SK-N-DZ (cell line): ENCODE measurements at places on chromosomes 4 and X.

DNA sequence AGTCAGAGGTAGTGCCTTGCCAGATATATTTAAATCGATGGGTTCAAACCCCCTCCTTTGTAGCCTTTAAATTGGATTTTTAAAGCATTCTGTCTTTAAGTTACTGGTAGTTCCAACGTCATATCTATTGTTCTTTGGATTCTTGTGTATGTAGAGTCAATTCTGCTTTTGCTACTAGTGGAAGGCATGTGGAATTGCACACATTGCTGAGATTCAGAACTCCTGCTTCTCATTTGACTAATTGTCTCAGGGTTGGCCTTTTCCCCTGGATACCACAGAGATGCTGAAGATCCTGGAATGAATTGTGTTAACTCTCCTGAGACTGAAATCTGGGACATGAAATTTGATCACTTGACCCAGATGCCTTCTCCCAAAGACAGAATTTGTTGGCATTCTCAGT, 328.3 kb upstream of the RPS6KA3 start:
- peak; percentile 25 for DNase-seq

DNA sequence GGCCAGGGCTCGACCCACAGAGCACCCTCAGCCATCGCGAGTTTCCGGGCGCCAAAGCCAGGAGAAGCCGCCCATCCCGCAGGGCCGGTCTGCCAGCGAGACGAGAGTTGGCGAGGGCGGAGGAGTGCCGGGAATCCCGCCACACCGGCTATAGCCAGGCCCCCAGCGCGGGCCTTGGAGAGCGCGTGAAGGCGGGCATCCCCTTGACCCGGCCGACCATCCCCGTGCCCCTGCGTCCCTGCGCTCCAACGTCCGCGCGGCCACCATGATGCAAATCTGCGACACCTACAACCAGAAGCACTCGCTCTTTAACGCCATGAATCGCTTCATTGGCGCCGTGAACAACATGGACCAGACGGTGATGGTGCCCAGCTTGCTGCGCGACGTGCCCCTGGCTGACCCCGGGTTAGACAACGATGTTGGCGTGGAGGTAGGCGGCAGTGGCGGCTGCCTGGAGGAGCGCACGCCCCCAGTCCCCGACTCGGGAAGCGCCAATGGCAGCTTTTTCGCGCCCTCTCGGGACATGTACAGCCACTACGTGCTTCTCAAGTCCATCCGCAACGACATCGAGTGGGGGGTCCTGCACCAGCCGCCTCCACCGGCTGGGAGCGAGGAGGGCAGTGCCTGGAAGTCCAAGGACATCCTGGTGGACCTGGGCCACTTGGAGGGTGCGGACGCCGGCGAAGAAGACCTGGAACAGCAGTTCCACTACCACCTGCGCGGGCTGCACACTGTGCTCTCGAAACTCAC, 3.6 kb downstream of the MID1IP1 start:
- peak; percentile 22 for DNase-seq

DNA sequence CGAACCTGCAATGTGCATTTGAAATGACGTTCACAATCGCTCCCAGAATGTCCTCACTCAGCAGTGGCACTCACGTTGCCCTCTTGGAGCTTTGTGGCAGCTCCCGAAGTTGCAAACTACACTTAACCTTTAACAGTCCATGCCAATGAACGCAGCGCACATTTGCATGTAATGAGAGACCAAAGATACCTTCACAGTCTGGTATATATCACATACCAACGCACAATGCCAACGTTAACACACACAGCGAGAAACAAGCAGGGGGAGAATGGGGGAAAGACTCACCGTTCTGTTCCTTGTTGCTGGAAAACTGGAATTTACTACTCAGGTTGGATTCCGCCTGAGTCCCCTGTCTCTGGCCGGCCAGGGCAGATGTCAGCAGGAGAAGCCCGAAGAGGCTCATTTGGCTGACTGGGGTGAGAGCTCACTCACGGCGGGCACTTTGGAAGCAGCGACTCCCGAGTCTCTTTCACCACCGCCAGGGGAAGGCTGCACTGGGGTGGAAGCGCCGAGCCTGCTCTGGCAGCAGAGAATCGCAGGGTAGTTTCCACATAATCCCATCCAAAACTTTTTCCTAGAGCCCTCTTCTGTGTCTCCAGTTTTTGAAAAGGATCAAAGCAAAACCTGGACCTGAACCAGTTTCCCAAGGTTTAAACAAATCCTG, 966 bp downstream of the PDGFC start:
- DNase-seq = peak; percentile 30

DNA sequence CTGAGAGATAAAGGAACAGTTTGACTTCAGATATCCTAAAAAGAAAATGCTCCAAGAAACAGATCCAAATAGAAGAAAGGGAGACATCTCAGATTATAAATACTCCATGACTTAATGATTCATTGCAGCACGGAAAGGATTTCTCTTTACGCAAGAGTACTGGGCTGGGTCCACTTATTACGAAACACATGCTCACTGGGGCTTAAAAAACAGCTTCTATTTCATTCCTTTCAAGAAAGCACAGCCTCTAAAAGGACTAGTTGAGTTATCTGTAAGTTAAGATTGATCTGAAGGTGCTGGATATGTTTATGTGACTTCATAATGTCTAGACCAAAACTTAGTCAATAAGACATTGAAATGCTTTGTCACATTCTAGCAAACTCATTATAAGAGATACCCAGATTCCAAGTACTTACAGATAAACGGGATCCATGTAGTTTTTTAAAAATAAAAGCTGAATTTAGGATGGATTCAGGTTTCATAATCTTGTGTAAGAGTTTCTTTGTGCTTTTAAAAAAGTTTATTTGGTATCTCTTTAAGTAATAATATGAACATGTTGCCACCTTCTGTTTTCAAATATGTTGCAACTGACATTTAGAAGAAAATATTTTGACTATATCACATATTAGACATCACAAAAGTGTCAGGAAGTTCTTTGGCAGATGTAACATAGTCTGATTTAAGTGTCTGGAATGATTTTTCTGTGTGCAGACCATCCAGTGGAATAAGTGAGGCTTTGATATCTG, 109.5 kb upstream of the MYOZ2 start:
- no peak for DNase-seq

- DNase-seq = peak; percentile 35
Measured at GRCh38 chr4:103397541-103397940, 199.4 kb upstream of the CENPE start.

- DNase-seq = no peak
Measured at GRCh38 chr4:4952273-4952672, 67.0 kb downstream of the CYTL1 start.

DNA sequence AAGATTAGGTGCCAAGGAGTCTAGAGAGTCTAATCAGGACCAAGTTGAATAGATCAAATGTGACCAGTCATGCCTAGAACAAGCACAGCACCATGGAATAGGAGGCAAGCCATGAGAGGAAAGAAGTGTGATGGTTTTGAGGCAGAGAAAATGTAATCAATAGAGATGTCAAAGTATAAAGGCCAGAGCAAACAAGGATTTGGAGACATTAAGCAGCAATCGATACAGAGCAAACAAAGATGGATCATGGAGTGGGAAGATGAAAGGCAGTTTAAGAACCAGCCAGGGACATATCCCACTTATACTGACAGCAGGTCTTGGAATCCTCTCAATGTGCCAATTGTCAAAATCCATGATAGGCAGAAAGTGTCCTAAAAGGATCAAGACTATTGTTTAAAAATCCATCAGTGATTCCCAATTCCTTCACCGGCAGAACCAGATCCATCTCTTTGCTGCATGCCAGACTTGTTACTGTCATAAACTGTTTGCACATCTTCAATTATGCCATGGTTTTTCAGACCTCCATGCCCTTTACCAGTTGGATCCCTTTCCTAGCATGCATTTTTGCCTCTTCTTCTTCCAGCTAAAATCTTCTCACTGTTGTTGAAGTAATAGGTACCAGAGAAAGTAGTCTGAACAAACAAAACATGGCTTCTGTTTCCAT, 520.7 kb upstream of the ARX start:
- no peak for DNase-seq

GRCh38 chrX:140744085-140744484, 34.5 kb downstream of the LINC00632 start:
- no peak for DNase-seq

- DNase-seq = no peak
Measured at GRCh38 chr4:110032603-110033002, 119.9 kb downstream of the EGF start.

- DNase-seq = no peak
Measured at GRCh38 chrX:850471-850916, 219.9 kb downstream of the SHOX start.

DNA sequence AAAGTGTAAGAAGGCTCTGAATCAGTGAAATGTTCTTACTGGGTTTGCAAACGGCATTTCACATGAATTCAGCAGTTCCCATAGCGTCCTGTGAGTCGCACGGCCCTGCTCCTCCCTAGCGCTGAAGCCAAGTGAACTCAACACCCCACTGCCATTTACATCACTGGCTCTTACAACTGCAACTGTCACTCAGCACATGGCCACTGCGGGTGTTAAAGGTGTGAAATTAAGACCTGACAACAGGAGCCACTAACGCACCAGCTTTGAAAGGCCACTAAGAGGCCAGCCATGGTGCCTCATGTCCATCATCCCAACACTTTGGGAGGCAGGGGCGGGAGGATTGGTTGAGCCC, 31.7 kb downstream of the RNF212 start:
- no peak for DNase-seq

DNA sequence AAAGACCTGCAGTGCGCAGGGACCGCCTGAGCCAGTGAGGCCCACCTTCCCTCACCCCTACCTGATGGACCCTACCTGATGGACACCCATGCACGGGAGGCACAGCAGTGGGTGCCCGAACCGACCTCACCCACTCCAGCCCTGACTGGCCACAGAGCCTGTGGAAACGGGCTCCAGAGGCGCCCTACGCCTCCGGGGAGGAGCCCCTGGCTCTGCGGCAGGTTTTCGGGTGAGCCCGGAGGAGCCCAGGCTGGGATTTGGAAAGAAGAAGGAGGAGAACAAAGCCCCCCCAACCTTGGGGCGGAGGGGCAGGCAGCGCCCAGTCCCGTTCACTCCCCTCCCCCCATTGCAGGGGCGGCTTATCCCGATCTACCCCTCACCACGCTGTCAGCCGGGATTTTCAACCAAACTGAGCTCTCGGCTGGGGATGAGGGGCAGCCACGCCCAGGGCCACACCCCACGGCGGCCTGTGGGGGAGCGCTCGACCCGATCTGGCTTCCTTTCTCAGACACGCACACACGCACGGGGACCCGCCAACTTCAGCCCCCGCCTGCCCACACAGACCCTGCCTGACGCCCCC, 675 bp downstream of the L1CAM start:
- DNase-seq = no peak

DNA sequence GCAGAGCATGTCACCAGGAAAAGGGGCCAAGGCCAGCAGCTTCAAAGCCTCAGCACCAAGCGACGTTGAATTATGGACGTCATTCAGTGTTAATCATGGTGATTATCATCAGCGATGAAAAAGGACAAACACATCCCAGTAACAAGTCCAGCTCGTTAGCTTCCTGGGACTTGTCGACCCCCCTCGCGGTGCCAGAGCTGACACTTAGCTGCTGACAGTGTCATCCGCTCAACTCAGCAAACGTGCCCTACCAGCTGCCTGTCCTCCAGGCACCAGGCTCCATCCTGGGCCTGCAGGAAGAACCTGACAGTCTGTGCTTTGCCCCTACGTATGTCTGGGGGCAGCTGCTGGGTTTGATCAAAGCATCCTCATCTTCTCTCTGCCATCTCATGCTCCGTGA, 137.0 kb upstream of the PSAPL1 start:
- no peak for DNase-seq

DNA sequence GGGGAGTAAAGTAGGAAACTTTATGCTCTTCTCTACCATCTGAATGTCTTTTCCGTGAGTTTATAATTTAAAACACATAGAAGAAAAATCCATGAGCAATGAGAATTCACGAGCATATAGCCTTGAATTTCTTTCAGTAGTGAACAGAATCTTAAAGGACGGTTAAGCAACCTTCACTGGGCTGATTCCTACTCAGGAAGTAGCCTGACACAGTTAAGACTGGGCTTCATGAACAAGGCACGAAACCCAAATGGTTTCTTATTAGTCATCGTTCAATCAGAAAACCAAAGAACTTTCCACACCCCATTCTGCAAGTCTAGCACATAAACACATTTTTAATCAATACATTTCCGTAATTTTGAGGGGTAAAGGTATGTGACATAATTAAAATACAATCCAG, 95.8 kb downstream of the SH3KBP1 start:
- DNase-seq = no peak

DNA sequence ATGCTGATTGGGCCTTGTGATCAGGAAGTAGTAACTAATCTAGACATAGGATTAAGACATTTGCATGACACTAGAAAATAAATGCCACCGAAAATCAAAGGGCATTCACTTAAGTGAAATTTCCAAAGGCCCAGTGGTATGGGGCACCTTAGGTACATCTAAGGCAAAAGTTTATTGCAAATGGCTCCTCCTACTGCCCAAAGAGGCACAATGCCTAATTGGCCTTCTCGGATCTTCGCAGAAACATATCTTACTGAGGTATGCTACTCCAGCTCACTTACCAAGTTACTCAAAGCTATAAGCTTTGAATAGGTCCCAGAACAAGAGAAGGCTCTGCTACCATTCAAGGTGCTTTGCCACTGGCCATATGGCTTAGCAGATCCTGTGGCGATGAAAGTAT, 174.8 kb upstream of the CXCL13 start:
- no peak for DNase-seq

GRCh38 chr4:3071811-3072210, 2.5 kb downstream of the HTT-AS start:
- DNase-seq = no peak

- DNase-seq = peak; percentile 8
Measured at GRCh38 chrX:153301746-153302145, 19.8 kb downstream of the PNMA6F start.

- DNase-seq = no peak
Measured at GRCh38 chr4:147960971-147961370, 229.1 kb downstream of the ARHGAP10 start.
